Right lobe of liver (tissue), 6 donors: ENCODE measurements at places on chromosomes 1 and 21. TPM values are rescaled to one million over a fixed set of nuclear protein-coding genes. Genes with fewer than 3 reads are reported as not detected.

The FAM3B gene
- 0.49 TPM for total RNA-seq

The ISG15 gene
- 95.0 TPM for total RNA-seq

The CFHR2 gene
- total RNA-seq, result 583 TPM

The LORICRIN gene
- total RNA-seq, result not detected

GRCh38 chr1:211703812-211704537 is 28.6 kb upstream of the NEK2 start:
- no peak overlapping the region for H3K4me3 ChIP-seq
- H3K36me3 ChIP-seq, result no peaks in the 10 kb centered on the region
- no peaks in the 10 kb centered on the region for H3K4me1 ChIP-seq
- no peak for DNase-seq
- H3K27me3 ChIP-seq, result no peaks in the 10 kb centered on the region

GRCh38 chr1:26378088-26378878 is 5.7 kb upstream of the ZNF683 start:
- no peaks in the 10 kb centered on the region for H3K4me1 ChIP-seq
- no peak for DNase-seq
- no peak overlapping the region for H3K27ac ChIP-seq
- H3K36me3 ChIP-seq, result no peaks in the 10 kb centered on the region
